ENCODE measurements at places on chromosomes 7 and 10.

DNA sequence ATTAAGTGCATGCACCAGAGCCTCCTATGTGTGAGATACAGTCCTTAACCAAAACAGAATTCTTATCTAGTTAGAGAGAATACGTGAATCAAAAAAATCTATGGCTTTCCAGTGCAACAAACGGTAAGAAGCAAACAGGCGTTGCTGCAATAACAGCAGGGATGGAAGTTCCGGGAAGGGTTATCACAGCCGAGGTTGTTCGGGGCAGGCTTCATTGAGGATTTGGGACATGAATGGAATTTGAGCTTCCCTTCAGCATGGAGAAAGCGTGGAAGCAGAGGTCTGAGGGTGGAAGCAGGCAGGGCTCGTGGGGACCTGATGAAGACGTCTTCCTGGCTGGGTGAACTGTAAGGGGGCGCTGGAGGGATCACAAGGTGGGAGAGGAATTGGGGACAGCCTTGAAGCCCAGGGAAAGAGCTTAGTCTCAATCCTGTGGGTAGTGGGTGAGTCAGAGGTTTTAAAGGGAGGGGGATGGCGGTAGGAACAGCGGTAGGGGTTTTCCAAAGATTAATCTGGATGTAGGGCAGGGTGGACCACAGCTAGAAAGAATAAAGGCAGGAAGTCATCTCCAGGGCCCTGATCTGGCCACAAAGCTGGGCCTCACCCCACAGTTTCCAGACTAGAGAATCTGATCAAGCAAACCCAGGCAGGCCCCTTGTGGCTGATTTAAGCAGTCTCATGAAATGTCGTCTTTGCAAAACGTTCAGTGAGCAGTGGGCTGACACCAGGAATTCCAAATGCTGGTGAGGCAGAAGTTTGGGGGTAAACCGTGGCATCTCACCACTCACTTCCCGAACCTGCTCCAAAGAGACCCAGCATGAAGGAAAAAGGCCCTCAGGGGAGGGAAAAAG, 65.1 kb downstream of the CALML3 start:
- DNase-seq, result no peak

- DNase-seq, result no peak
Observed at GRCh38 chr7:75987026-75987804, 7.2 kb downstream of the TMEM120A start.

DNA sequence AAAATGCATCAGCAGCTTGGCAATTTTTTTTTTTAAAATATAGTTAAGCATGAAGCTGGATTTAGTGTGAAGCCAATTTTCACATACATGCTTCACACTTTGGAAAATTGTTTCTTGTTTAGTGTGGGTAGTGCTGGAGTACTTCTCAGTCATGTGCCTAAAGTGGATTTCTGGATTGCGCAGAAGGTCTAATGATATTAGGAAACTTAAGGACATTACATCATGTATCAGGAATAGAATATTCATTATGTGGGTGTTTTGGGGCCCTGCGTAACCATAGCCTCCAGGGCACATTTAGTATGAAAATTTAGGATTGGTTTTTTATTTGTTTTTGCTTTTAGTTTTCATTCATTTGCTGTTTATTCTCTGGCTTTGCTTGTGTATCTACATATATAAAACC, 28.8 kb upstream of the BNIP3 start:
- DNase-seq, result no peak

DNA sequence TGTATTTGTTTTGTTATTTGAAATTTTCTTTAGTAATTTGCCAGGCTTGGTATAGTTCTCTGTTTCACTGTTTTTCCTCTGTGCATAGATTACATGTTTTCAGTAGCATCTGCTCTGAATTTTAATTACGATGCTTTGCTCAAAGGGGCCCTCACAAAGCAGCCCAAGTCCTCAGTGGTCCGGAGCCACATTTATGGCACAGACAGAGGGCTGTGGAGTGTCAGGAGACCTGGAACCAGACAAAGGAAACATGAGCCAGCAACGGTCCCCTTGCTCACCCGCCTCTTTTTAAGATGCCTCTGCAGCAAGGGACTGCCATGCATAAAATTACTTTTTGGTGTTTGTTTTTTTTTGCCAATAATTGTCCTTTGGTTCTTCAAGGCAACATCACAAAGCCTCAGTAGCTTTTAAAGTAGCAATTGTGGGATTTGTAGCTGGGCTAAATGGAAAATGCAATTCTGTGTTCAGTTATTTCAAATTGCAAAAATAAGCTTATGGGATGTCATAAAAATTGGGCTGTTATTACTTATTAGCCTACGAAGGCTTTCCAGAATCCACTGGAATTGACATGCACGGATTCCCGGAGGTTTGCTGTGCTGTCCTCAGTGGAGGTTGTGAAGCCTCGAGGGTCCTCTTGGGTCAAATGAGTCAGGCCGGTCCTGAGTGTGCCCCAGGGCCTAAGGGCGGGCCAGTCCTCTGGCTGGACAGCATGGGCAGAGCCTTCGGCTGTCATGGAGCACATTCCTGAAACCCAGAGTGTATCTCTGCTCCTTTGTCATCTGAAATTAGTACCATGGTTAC, 422.8 kb downstream of the GLRX3 start:
- DNase-seq, result no peak

DNA sequence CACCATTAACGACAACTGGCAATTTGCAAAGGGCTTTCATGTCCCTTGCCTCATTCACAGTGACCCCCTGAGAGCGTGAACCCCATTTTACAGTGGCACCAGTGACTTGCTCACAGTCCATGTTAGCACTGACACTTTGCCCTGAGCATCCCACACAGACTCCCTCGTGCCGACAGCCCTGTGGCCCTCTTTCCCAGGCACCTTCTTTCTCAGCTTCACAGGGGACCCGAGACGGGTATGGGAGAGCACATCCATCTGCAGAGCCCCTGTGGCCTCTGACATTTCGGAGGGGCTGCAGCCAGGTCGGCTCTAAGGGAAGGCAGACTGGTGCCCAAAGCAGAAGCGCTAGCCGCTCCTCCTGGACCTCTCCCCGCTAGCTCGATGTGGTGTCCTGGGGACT, 10.8 kb downstream of the LOXL4 start:
- no peak for DNase-seq

DNA sequence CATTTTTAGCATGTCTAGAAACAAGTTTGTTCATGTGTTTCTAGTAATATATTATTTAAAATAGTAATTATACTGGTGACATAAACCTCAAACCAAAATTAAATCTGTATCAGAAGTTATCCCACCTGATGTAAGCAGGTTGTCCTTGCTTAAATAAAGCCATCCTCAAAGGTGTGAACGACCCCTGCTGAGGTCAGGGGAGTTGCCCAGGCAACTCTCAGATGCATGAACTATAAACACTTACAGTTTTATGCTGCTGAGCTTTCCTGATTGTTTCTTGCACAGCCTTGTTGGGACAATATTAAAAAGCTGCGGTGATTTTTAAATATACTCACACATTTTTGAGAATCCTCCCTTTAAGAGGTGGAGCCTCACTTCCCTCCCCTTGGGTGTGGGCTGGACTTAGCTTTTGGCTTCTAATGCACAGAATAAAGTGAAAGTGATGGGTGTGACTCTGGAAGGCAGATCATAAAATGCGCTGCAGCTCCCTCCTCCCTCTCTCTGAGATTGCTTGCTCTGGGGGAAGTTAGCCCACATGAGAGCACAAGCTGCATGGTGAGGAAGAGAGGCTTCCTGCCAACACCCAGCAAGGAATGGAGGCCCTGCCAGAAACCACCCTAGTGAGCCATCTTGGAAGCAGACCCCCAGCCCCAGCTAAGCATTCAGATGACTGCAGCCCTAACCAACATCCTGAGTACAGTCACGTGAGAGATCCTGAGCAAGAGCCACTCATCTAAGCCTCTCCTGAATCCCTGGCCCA, 152.7 kb downstream of the SKIDA1 start:
- peak; percentile 93 for DNase-seq

DNA sequence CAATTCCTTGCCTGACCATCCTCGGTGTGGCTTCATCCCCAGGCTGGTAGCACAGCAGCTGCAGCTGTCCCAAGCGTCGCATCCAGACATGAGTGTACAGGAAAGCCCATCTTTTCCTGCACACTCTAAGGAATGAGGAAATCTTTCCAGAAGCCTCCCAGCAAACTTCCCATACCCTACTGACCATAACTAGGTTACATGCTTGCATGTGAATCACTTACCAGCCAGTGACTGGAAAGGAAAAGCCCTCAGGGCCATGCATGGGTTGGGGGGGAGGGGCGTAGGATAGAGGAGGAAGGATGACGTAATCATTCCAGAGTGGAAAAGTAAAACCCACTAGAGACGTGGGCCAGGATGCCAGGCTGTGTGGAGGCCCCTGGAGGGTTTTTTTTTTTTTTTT, 18.9 kb upstream of the ZNF212 start:
- no peak for DNase-seq

GRCh38 chr7:39353615-39354376, 212.4 kb upstream of the YAE1 start:
- no peak for DNase-seq

Measured in HFF-Myc (cell line).